ENCODE measurements at places on chromosomes 16 and 17.

DNA sequence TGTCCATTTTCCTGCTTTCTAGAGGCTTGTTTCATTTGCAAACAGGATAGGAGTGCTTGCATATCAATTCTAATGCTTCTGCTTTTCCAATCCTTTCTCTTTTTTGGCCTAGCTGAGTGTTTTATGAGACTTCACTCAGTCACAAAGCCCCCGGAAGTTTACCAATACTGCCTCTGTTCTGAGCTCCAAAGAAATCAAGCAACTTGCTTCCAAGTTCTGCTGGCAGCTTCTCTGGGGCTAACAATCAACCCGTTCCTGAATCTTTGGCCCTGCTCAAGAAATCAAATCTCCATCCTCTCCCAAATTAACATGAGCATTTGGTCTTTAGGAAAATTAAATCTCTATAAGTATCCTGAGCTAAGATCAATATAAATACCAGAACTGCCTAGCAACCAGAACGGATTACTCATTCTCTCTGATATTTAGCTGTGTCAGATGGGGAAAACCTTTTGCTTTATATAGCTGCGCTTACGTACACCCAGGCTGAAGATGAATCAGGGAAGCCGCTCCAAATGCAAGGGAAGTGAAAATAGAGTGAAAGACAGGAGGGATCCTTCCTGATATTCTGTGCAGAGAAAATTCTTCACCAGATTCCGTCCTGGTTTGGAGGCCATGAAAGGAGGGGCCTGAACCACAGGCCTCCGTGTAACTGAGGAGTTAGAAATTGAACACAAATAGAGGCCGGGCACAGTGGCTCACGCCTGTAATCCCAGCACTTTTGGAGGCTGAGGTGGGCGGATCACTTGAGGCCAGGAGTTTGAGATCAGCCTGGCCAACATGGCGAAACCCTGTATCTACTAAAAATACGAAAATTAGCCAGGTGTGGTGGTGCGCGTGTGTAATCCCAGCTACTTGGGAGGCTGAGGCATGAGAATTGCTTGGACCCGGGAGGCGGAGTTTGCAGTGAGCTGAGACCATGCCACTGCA, 23.3 kb upstream of the GRB2 start:
- DNase-seq: no peak

DNA sequence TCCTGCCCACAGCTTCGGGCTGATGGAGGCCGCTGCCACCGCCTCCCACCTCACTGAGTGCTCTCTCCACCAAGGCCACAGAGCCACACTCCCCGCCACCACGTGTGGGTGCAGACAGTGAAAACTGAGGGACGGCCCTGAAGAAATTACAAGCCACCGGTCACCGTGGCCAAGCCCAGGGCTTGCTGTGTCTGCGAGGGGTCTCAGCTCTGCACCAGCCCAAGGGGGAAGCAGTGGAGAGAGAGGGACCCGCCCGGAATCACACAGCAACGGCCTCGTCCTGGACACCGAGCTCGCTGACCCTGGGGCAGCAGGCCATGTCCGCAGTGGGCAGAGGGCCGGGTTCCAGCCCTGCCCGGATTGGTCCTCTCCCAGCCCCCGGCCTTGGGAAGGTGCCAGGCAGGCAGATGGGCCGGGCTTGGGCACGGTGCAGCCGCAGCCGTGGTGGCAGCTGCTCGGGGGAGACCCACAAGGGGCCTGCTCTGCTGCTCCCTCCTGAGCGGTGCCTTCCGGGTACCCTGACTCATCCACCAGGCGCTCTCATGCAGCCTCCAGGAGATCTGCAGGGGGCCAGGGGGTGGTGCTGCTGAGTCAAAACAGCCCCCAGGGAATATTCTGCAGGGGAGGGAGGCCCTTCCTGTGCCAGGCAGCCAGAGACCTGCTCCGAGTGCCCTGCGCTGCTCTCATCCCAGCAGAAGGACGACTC, 52.0 kb downstream of the CBFA2T3 start:
- DNase-seq: peak; percentile 49

DNA sequence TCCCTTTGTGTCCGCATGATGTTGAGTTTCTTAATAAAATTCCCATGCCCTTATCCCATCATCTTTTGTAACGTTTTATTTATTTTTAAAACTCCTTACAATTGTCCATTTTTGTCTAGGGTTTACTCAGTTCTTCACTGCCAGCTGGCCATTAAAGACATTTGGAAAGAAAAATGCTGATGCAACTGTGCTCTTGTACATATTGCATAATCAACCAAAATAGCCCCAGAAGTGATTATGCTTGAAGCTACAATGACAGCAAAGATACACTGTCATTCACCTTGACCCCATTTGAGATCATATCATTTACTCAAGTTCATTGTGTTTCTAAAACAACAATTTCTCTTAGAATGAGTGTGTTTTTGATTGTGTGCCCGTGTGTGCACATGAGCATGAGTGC, 1074.6 kb upstream of the RBFOX1 start:
- no peak for DNase-seq

DNA sequence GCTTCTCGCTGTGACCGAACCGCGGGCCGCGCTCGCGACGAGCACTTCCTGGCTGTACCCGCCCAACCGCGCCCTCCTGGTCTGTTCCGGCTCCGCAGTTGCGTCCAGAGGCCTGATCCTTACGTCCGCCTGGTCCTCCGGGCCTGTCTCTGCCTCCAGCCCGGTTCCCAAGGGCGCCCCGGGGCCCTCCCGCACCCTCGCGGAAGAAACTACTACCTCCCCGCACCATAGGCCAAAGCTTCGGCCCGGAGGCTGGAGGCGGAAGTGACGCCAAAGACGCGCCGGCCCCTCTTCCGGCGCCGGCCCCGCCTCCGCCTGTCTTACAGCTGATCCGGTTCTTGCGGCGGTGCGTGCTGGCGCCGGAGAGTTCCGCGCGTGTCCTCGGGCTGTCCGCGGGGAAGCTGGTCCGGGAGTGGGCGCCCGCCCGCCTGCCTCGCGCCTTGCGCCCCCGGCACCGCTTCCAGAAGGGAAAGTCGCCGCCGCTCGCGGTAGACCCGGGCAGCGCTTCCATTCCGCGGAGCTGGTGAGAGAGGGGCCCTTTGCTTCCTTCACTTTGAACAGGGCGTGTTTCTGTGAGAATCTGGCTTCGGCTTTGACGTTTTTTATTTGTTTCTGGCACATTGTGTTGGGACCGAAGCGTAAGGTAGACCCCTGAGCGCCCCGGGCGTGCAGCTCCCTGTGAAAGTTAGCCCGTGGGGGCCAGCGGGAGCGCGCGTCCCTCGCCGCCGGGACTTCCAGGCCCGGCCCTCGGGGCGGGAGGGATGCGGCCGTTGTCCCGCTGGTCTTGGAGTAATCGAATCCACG, at the start of gene ZNF778:
Gene ZNF778, plus strand, starts transcription at position 316 of the 804 bp plus-strand sequence. CDS start 3,425 bp downstream, outside the sequence.
- peak; percentile 80 for DNase-seq

DNA sequence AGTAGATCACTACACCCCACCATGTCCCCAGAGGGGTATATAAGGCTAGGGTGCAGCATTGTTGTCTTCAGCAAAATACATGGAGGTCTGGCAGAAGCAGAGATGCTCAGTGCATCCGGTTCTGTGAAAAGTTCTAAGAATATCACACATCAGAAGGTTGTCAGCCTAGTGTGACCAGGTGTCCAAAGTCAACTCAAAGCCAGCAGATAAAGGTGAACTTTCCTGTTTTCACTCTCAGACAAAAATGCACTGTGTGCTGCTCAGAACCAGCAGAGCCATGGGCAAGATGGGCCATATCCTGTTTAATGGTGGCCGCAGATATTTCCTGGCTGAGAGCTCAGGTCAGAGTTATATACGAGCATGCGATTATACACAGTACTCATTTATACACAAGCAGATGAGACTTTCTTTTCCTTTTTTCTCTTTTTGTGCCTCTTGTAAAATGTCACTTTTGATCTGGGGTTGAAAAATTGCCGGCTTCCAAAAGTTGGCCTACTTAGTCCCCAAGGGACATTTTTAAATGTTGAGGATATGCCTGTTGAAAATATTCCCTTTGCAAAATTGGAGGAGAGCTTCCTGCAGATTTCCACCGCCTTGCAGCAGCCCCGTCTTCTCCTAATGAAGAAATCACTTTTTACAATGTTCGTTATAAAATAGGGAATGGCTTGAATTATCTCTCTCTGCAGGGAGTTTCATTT, 425.6 kb upstream of the SALL1 start:
- no peak for DNase-seq

GRCh38 chr16:7026639-7027038, 306.0 kb upstream of the RBFOX1 start:
- DNase-seq: no peak

- DNase-seq: no peak
These were observed at the start of gene LGALS9 for GRCh38 chr17:27630607-27631410. LGALS9 (plus strand) TSS chr17:27631188; CDS start chr17:27631266, 78 bp downstream.

DNA sequence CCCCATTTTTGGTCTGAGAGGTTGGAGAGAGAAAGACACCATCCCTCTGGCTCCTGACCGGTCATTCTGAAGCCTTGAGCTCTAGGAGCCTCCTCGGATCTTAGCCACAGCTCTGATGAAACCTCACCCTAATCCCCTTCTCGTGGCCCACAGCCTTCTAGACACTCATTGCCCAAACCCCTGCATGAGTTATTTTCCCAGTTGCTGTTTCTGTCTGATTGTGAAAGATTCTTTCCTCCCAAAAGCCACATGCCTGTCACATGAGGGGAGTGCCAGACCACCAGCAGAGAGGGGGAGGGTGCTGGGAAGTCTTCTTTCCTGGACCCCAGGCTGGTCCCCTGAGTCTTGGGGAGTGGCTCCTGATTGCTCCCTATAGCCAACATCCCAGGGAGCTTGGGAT, 17.6 kb upstream of the ABR start:
- no peak for DNase-seq

DNA sequence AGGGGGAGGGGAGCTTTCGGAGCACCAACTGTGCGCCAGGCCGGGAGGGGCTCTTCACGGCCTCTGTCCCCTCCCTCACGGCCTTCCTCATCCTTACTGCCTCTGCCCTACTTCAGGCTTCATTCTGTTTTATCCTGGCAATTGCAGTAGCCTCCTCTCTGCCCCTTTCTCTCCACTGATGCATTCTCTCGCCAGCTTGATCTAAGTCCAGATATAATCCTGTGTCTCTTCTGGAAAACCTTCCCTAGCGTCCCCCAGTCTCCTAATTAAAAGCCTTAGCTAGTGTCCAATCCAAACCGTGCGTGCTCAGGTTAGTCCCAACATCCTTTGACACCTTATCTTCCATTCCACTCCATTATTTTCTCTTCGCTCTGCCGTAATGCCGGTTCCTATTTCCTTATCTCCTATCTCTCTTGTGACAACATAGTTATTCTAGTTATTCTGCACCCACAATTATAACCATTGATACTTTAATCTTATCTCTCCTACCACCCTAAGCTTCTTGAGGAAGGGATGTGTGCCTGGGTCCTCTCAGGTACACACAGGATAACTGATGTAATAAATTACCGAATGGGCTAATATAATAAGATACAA, 869 bp downstream of the ZNF48 start:
- no peak for DNase-seq

- DNase-seq: no peak
These were observed 21.4 kb downstream of the ADORA2B start for GRCh38 chr17:15966183-15966878.

- DNase-seq: no peak
These were observed 9.4 kb downstream of the TBX4 start for GRCh38 chr17:61461586-61461966.

GRCh38 chr17:2241823-2242222, 61.8 kb downstream of the SMG6 start:
- DNase-seq: no peak

- DNase-seq: no peak
These were observed 38.7 kb downstream of the TMEM114 start for GRCh38 chr16:8551388-8552332.

GRCh38 chr16:23699100-23699499, 13.9 kb downstream of the ERN2 start:
- DNase-seq: no peak

DNA sequence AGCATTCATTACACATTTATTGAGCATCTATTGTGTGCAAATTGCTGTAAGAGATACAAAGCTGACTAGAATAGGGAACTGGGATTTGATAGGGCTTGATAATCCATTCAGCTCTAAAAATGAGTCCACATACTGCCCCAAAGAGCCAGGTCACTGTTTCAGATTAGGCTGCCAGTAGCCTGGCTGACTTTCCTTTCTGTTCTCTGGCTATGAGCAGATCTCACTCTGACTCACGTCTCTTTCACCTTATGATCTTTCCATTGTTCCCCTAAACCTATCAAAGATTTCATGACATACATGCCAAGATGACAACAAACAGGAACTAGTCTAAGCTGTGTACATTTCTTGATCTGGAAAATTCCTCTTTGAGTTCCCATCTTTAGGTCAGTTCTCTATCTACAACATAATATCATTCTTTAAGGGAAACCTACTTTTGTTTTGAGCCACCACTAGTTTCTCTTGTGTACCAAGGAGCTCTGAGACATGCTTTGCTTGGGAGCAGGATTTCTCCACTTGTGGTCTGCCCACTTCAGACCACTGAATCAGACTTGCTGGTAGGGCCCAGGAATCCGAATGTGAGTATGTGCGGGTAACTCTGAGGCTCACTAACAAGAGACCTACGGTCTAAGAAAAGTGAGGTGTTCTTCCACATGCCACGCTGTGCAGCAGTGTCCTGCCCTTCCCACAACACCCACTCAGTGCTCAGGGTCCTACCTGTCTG, 40.9 kb upstream of the ICAM2 start:
- DNase-seq: no peak

DNA sequence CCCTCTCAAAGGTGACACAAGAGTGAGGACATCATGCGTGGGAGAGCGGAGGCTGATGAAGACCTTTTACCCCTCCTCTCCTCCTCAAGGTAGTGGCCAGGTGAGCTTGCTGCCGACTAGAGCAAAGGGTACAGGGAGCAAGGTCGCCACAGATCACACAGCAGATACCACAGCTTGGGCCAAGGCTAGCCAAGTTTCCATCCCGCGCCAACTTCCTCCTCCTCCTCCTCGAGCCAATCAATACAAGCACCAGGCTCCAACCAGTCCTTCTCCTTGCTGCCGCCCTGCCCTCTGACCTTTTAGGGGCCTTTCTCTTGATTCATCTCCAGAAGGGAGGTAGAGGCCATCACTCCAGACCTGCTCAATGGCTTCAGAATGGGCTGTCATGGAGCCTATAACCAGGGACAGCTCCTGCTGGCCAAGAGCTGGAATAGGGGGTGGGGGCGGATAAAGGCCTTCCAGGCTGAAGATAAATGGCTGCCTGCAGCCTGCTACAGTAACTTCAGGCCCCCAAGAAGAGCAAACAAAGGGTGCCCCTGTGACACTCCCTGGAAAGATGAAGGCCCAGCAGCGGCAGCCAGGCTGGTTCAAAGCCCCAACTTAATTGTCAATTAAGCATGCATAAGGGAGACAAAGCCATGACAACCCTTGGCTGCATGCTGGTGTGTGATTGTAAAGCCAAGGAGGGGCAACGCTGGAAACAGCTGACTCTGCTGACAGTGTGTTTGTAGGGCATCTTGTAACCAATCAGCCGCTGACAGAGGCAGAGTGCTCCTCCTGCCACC, 17.8 kb downstream of the HNF1B start:
- no peak for DNase-seq

DNA sequence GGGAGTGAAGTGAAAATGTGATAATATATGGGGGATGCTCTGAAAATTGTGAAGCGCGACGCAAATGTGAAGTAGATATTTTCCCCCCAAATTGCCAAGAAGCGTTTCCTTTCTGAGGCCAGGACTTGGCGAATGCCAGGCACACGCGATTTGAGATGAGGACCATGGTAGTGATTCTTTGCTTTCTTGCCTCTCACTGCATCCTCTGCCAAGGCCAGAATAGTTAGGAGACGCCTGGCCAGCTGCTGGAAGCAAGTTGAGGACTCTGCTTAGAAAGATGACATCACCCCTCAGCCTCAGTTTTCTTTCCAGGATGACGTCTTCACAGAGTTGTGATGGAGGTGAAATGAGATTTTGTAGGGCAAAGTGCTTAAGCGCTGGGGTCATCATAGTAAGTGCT, 25.9 kb downstream of the PIPOX start:
- no peak for DNase-seq

- DNase-seq: no peak
These were observed 53.2 kb downstream of the TEKT5 start for GRCh38 chr16:10641555-10641952.

Data from nephron progenitor cell (in vitro differentiated cells).